ENCODE measurements at places on chromosomes 11 and 22. TPM values are rescaled to one million over a fixed set of nuclear protein-coding genes. Genes with fewer than 3 reads are reported as not detected.

LIF gene
- total RNA-seq: 0.58 TPM

CHRM4 gene
- not detected for total RNA-seq

IGLL1 gene
- not detected for total RNA-seq

TSGA10IP gene
- total RNA-seq: not detected

APOBEC3B gene
- 0.64 TPM for total RNA-seq

- no peaks in the 10 kb centered on the region for H3K36me3 ChIP-seq
- no peaks in the 10 kb centered on the region for H3K4me1 ChIP-seq
- no peak overlapping the region for H3K27ac ChIP-seq
- no peaks in the 10 kb centered on the region for H3K27me3 ChIP-seq
These were observed 197.0 kb downstream of the FAM181B start for GRCh38 chr11:82536706-82537105.

DNA sequence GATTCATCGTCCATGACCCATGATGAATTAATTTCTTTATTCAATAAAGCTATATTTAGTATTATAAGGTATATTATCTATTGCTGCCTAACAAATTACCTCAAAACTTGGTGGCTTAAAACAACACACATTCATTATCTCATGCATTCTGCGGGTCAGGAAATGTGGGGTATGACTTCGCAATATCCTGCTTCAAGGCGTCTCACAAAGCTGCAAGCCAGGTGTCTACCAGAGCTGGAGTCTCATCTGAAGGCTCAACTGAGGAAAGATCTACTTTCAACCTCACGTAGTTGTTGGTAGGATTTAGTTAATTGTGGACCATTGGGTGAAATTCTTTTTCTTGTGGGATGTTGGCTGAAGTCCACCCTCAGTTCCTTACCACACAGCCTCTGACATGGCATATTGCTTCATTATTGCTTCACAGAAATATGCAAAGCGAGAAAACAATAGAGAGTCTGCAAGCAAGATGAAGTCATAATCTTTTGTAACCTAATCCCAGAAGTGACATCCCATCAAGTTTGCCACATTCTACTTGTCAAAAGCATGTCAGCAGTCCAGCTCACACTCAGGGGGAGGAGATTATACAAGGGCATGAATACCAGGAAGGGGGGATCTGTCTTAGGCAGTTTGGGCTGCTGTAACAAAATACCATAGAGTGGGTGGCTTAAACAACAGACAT lies 45.1 kb downstream of the KREMEN1 start:
- H3K36me3 ChIP-seq: no peaks in the 10 kb centered on the region
- no peaks in the 10 kb centered on the region for H3K4me1 ChIP-seq
- no peak overlapping the region for H3K27ac ChIP-seq
- H3K27me3 ChIP-seq: no peaks in the 10 kb centered on the region
- DNase-seq: no peak
- H3K4me3 ChIP-seq: no peak overlapping the region
